ENCODE measurements at places on chromosomes 7 and 10. TPM values are rescaled to one million over a fixed set of nuclear protein-coding genes. Genes with fewer than 3 reads are reported as not detected.

Gene GALNT17
- total RNA-seq: not detected

Gene VGF
- total RNA-seq: not detected

Gene CTNNA3
- under 0.01 TPM for total RNA-seq

Gene ACTL6B
- not detected for total RNA-seq

Gene HOXA1
- total RNA-seq: 0.68 TPM

Gene SPDYE16
- not detected for total RNA-seq

Gene GRM3
- not detected for total RNA-seq

Gene CLEC2L
- not detected for total RNA-seq

Measured in dermis blood vessel endothelial cell (primary cell).